Mammary microvascular endothelial cell (primary cell): ENCODE measurements at places on chromosomes 4 and X. TPM values are rescaled to one million over a fixed set of nuclear protein-coding genes. Genes with fewer than 3 reads are reported as not detected.

NAA11 gene
- total RNA-seq = not detected in 2 replicates

GABRB1 gene
- total RNA-seq = not detected in 2 replicates

OTC gene
- not detected in 2 replicates for total RNA-seq

MSMO1 gene
- total RNA-seq = 84.2 and 94.5 TPM in 2 replicates

ZCCHC13 gene
- not detected in 2 replicates for total RNA-seq

RASGEF1B gene
- total RNA-seq = not detected in 2 replicates

CA5B gene
- total RNA-seq = 3.3 and 3.7 TPM in 2 replicates

MAML3 gene
- total RNA-seq = 6.6 and 7.0 TPM in 2 replicates

ARHGEF6 gene
- 6.5 and 6.7 TPM in 2 replicates for total RNA-seq

PNMA3 gene
- total RNA-seq = not detected in 2 replicates

RAB33A gene
- 0.13 and 0.49 TPM in 2 replicates for total RNA-seq

SMIM20 gene
- total RNA-seq = 25.6 and 27.8 TPM in 2 replicates

BMPR1B gene
- total RNA-seq = not detected in 2 replicates

ZFP92 gene
- total RNA-seq = 0.07 and 0.10 TPM in 2 replicates

GPRASP2 gene
- total RNA-seq = 15.3 and 17.5 TPM in 2 replicates

TMEM131L gene
- total RNA-seq = 16.1 and 18.2 TPM in 2 replicates

ATRX gene
- 35.1 and 44.4 TPM in 2 replicates for total RNA-seq

PNMA5 gene
- not detected in 2 replicates for total RNA-seq

SMS gene
- total RNA-seq = 107 and 113 TPM in 2 replicates

EIF1AX gene
- total RNA-seq = 81.2 and 85.7 TPM in 2 replicates

UGT2B15 gene
- not detected in 2 replicates for total RNA-seq

BST1 gene
- total RNA-seq = 58.4 and 61.7 TPM in 2 replicates

RADX gene
- 0.20 and 0.33 TPM in 2 replicates for total RNA-seq

DRP2 gene
- total RNA-seq = 0.15 and 0.47 TPM in 2 replicates
